Renal cortex interstitium (tissue), 15 donors: ENCODE measurements at places on chromosomes 7 and 10. TPM values are rescaled to one million over a fixed set of nuclear protein-coding genes. Genes with fewer than 3 reads are reported as not detected.

- no peak for DNase-seq
Observed at GRCh38 chr10:86979977-86980448, 11.7 kb downstream of the ADIRF start.

DNA sequence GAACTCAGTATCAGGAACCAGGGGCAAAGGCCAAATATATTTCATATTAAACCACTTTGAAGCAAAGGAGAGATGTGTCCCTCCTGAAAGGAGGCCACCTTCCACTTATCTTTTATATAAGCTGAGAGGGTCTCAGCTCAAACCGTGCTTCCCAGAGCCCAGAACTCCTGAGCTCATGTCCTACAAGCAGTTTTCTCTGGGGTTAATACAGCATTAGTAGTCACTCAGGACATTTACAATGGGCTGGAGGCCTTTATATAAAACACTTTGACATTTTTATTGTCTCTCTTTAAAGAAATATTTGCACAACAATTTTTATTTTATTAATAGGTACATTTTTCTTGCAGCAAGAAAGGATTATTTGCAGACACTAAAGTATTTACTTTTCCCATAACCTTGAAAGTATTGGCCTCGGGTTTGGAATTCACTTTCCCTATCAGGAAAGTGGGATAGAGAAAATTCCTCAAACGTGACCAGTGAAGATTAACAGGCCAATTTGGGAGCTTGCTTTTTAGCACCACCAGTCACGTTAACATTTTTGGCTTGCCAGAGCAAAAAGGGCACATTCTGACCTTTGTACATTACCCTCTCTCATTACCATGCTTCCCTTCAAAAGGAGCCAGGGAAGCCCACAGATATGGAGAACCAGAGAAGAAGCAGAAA lies 464.9 kb upstream of the NRP1 start:
- no peak for DNase-seq

GRCh38 chr7:44561962-44562621 lies 11.6 kb downstream of the DDX56 start:
- DNase-seq = no peak

GRCh38 chr10:54131833-54132232 lies 669.2 kb downstream of the PCDH15 start:
- DNase-seq = no peak

GRCh38 chr7:66359656-66360211 lies 154.6 kb downstream of the TPST1 start:
- DNase-seq = no peak

- no peak for DNase-seq
Observed at GRCh38 chr7:157272351-157273207, 64.2 kb upstream of the DNAJB6 start.

GRCh38 chr10:33927347-33927746 lies 592.9 kb upstream of the NRP1 start:
- no peak for DNase-seq

DNA sequence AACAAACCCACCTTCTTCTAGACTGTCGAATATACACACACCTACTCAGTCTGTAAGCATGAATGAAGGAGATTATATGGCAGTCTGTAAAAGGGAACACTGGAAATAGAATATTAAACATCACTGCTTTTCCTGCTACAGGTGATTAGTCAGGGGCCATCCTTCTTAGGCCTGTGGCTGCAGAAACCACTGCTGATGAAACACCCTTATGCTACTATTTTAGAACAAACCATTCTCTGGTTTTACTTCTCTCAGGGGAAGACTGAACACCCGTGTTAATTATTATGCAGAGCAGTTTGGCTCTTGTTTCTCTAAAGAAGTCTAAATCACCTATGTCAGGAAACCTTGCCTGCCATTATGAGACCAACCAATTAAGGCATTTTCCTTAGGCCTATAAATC lies 351.1 kb upstream of the KLF6 start:
- DNase-seq = no peak

DNA sequence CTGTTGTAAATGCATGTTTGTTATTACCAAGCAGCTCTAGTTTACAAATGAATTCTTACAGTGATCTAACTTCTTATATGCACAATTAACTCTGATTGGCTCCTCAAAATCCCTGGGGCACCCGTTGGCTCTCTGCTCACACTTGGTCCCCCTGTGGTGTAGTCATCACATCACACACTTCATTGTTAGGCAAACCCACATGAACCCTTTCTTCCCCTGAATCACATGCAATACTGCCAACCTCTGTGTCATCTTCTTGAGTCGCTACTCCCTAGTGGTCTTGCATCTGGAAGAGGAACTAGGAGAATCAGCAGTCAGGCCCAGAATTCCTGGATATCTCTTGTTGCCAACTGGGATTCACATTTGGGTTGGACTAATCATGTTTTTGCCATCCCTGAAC lies 73.1 kb downstream of the CD36 start:
- no peak for DNase-seq

DNA sequence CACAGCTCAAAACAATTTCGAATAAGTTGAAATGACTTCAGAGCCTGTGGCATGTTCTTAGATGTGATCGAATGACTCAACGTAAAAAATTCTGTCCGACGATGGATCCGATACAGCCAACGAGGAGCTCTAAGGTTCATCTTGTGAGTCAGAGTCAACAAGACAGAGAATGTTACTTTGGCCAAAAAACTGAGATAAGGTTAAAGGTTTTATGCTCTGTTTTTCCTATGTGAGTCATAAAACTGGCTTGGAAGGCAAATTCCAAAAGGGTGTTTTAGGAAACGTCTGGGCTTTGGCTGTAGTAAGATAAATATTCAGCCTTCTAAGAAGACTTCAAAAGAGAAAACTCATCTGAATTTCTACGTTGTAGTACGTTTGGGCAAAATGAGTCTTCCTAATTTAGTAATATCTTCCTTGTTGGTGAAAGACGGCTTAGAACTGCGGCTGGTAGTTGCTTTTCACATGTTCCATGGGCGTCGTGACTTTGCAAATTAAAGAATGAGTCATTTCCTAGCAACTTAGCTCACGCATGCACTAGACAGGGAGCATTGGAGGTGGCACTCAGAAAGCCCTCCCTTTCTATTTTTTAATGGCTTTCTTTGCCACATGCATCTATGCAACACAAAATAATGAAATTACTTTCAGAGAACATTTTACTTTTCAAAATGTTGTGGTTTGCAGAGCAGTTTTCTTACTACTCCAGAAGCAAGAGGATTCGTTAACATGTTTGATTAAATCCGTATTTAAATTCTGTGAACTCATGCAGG lies 28.2 kb downstream of the PFKP start:
- DNase-seq = no peak

DNA sequence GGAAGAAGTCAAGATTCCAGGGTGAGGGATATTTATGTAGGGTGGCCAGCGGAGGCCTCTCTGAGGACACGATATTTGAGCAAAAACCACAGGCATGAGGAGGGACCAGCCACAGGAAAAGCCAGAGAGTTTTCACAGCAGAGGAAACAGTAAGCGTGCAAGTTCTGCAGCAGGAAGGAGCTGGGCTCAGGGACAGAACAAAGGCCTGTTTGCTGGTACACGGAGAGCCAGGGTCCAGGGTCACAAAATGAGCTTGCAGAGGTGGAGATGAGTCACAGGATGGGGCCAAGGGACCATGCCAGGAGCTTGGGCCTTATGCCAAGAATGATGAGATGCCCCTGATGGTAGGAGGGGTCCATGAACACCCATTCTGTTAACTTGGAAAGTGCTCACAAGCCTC lies 283.5 kb downstream of the PLXNA4 start:
- DNase-seq = no peak

- DNase-seq = peak; percentile 13
Observed at GRCh38 chr10:37856881-37857286, 526 bp downstream of the ZNF248 start.

DNA sequence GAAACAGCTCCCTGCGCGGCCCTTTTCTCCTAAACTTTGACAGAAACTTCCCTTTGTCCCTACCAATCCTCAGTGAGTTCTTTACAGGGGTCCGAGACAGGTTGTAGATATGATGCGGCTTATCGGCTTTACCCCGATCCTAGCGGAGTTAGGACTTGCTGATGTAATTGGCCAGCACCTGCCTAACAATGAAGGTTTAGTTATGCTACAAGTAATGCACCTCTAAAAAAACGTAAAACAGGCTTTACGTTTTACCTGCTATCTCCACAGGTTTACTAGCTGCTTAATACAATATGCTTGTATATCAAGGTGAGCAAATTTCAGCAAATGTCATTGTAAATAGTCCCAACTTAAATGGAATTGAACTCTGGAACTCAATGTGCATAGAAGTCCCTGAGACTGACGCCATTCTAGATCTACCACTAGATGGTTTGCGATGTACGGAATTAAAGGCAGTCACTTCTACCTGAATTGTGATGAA lies 697 bp upstream of the SNX13 start:
- DNase-seq = peak; percentile 11

DNA sequence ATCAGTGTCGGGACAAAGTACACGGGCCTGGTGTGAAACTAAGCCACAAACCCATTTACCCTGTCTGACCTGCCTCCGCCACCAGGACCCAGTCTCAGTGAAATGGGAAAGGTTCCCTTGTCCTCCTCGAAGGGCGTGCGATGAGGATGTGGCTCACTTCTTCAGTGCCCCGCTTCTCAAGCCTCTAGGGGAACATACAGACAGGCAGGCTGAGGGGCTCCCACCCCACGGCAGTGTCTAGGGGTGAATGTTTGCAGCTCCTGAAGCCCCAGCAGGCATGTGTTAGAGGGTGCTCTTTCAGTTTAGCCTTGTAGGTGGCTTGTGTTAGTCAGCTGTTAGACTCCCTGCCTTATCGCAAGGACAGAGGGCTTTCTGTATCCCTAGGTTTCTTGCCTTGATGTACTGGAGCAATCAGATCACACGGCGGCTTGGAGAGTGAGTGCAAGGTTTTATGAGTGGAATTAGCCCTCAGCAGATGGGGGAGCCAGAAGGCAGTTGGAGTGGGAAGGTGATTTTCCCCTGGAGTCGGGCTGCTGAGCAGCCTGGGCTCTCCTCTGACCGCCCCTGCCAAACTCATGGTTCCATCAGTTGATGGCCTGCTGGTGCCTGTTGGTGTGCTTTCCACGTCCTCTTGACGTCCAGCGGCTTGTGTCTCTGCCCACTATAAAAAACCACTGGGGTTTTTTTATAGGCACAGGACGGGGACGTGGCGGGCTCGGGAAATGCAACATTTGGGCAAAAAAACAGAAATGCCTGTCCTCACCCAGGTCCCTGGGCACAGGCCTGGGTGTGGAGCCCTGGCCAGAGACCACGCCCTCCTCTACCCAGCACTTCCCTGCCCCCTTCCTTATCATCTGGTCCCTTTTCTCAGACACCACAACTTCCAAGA lies 759 bp downstream of the NUDT1 start:
- no peak for DNase-seq

DNA sequence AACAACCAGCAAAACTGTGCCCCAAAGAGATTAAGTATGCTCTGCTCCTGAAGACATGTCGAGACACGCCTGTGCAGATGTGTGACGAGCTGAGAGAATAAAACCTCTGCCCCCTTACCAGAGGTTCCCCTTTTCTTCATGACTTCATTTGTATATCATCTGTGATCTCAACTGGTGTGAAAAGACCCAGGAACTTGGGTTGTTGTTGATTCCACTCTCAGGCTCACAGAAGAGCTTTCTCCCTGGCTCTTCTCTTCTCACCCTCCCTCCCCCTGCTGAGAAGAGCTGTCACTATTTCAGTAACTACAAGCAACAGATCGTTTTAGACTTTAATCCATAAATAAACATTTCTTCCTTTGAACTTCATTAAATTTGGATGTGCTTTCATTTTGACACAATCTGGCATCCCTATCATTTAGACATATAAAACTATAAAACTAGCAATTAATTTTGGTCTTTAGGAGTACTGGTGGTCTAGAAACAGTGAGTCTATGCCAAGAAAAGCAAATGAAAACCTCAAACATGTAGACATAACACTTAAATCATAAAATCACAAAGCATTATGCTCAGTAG lies 179.3 kb upstream of the FZD8 start:
- DNase-seq = peak; percentile 34

GRCh38 chr7:27210441-27211083 lies 10.7 kb upstream of the HOXA13 start:
- DNase-seq = no peak

GRCh38 chr7:156230576-156230975 lies 410.0 kb upstream of the RNF32 start:
- DNase-seq = no peak

CCM2 gene
- polyA plus RNA-seq = 32.9 TPM

CABCOCO1 gene
- 1.7 TPM for polyA plus RNA-seq

ZNF777 gene
- polyA plus RNA-seq = 12.4 TPM

IKZF1 gene
- polyA plus RNA-seq = 1.1 TPM

CLDN3 gene
- 54.1 TPM for polyA plus RNA-seq

ATOH7 gene
- polyA plus RNA-seq = 1.2 TPM

SLC13A4 gene
- polyA plus RNA-seq = 1.9 TPM

PRPS1L1 gene
- polyA plus RNA-seq = not detected

ECHS1 gene
- polyA plus RNA-seq = 135 TPM

ARHGAP19 gene
- 42.6 TPM for polyA plus RNA-seq
